ENCODE measurements at places on chromosomes 2 and 18.

- DNase-seq: no peak
Measured at GRCh38 chr18:36305375-36305774, 7.9 kb downstream of the FHOD3 start.

DNA sequence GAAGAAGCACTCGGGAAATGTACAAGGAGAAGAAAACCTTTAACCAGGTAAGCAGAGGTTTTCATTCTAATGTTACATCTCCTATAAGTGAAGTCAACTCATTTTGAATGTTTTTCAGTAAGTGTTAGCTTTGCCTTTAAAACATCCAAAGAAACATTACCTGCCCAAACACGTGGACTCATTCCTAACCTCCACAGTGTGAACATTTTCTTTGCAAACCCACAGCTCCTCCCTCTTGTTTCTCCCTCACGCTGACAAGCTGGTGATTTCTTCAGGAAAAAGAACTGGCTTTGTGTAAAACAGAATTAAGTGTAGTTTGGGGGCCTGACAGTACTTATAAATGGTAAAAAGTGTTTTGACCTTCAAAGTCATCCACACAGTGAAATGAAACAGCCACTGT lies 72.5 kb downstream of the MTCL1 start:
- DNase-seq: no peak

DNA sequence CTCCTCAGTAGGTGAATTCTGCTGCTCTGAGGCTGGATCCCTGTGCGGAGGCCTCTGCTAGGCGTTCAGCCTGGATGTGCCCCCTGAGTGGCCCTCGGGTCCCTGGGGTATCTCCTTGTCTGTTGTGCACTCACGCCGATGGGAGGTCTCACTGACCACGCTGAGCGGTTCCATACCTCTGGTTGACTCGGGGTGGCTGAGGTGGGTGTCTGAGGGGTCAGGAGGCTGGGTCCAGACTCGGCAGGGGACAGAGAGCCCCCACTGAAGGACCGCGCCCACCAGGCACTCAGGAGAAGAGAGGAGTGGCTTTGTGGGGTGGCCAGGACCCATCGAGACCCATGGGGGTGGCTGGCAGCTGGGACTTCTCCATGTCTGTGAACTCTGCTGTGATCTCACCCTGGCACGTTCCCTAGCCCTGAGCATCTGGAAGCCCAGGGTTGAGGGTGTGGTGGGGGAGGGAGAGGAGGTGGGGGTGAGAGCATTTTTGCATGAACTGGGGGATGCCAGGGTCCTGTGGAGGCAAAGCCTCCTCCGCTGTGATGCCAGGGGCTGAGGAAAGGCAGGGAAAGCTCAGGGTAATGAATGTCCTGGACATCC lies 53.7 kb downstream of the TWIST2 start:
- DNase-seq: no peak

- DNase-seq: no peak
Measured at GRCh38 chr2:202760848-202761247, 110.7 kb downstream of the ICA1L start.

DNA sequence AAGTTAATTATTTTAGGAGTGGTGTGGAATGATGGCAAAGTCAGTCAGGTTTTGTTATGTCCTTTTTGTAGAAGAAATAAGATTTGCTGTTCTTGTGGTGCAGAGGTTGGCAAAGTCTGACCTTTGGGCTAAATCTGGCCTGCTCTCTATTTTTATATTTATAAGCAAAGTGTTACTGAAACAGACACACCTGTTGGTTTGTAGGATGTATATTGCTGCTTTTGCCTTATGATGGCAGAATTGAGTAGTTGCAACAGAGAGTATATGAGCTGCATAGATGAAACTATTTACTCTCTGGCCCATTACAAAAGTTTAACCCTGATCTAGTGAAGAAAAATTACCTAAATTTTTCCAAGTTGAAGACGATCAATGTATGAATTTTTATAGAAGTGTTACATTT lies 34.1 kb upstream of the KCNJ13 start:
- no peak for DNase-seq

GRCh38 chr2:182821182-182821581 lies 45.3 kb downstream of the FRZB start:
- no peak for DNase-seq

- DNase-seq: no peak
Measured at GRCh38 chr2:239255628-239256349, 145.0 kb downstream of the HDAC4 start.

DNA sequence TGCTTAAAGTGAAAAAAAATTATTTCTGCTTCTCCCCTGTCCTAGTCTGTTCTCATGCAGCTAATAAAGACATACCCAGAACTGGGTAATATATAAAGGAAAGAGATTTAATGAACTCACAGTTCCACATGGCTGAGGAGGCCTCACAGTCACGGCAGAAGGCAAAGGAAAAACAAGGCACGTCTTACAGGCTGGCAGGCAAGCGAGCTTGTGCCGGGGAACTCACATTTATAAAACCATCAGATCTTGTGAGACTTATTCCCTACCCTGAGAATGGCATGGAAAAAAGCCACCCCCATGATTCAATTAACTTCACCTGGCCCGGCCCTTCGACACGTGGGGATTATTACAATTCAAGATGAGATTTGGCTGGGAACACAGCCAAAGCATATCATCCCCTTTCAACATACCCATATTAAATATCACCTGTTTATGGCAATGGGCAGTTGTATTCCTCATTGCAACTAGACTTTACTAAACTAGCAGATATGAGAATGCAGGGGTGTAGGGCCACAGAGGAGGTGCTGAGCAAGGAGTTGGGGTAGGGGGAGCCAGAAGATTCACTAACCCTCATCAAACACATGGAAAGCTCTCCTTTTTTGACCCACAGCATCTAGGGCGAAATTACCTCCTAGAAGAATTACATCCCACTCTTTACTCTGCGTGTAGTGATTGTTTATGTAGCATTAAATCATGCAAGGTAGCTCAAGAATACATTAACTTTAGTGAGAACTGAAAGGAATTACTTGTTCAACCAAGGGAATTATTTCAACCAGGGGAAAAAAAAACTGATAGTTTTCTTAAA lies 183.3 kb upstream of the DOK6 start:
- no peak for DNase-seq

- DNase-seq: no peak
Measured at GRCh38 chr18:77671456-77672167, 422.0 kb downstream of the GALR1 start.

GRCh38 chr2:164103271-164103670 lies 367.5 kb upstream of the FIGN start:
- no peak for DNase-seq

GRCh38 chr18:21483051-21483450 lies 117.5 kb downstream of the ESCO1 start:
- DNase-seq: no peak

GRCh38 chr2:33927756-33928155 lies 328.7 kb upstream of the FAM98A start:
- DNase-seq: no peak

GRCh38 chr2:65452150-65452895 lies 19.9 kb upstream of the SPRED2 start:
- DNase-seq: no peak
